ENCODE measurements at places on chromosomes 4 and X.

DNA sequence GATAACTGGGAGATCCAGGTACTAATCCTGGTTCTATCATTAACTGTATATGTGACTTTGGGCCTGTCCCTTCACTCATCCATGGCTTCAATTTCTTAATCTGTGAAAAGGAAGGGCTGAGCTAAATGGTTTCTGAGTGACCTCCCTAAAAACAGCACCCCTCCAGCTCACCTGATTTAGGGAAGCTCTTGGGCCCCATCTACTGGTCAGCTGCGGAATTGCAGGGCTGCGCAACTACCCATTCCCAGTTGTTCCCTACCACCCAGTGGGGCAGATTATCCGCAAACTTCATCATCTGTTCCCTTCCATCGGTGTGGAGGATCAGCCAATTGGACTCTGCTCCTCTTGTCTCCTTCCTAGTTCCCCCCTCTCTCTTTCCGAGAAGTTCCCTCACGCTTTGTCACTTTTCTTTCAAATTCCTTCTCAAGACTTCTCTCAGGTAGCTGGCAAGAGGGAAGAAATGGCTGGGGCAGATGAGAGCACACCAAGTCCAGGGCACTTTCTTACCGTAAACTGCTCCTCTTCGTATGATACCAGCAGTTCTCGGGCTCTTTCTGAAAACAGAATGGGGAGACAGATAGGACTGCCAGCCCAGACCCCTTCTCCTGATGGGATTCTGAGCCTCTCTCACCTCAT lies 5.8 kb downstream of the LAS1L start:
- DNase-seq, result peak; percentile 29

- no peak for DNase-seq
Measured at GRCh38 chr4:74499986-74500781, 55.2 kb downstream of the AREG start.

GRCh38 chr4:9994246-9994847 lies 26.9 kb downstream of the SLC2A9 start:
- no peak for DNase-seq

GRCh38 chr4:139501117-139501516 lies 47.2 kb downstream of the RAB33B start:
- DNase-seq, result no peak

DNA sequence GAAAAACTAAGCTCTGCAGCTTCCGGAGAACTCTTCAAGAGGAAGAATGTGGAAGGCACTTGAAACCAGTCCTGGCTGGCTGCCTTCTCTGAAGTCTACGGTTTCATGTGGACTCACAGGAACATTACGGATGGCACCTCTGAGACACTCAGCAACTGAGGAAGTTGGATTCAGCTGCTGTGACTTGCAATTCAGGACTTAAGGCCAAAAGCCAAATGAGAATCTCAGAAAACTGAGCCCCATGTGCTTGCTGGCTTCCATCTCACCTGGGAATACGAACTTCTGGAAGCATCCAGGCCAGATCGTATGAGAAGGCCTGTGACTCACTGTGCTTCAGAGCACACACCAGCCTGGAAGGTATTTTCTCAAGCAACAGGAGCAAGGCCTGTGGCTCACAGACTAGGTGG lies 107.8 kb upstream of the GPC4 start:
- DNase-seq, result no peak

DNA sequence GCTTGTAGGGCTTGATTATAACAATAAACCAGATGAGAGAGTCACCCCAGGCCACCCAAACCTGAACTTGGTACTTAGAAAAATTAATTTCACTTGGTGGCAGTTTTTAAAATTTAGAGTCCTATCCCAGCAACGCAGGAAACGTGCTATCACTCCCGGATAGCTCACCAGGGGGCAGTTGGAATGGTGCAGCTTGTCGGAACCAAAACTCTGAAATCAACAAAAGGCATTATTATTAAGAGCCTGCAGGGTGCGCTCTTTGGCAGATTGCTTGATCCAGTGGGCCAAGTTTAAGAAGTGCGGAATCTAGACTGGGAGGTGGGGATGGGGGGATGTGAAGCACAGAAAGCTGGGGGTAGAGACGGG lies 2.4 kb downstream of the FRAS1 start:
- DNase-seq, result no peak

- DNase-seq, result peak; percentile 47
Measured at GRCh38 chr4:16264798-16265197, 38.5 kb upstream of the TAPT1 start.
